NCI-H2029 treated with DMSO at 0.1 percent for 48 hours (cell line): ENCODE measurements at places on chromosomes 11 and 22.
A peak's percentile ranks its signal among the peaks of the same experiment; 100 is the strongest.

DNA sequence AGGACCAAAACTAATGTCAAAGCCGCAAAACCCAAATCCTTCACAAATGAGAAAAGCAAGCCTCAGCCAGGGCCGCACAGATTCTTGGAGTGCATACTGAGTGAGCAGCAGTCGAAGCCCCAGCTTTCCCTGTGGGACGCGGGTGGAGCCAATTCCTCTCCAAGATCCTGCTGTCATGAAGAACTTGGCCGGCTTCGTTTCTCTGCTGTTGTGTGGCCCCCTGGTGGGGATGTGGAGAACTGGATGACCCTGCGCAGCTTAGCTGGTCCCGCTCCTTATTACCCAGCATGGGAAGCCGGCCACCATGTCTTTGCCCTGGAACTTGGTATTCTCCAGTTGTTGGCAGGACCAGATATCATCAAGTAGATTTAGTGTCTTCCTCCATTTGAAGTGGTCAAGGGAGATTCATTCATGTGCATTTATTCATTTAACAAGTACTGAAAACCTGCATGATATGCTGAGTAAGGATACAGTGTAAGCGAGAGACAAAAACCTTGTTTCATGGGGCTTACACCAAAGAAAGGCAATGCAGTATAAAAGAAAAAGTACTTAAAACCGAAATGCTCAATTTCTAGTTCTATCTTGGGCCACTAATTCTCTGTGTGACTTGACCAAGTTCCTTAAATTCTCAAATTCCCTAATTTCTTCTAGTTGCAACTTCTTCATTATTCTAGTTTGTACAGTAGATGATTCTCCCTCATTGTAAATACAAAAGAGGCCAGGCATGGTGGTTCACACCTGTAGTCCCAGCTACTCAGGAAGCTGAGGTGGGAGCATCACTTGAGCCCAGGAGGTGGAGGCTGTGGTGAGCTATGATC is 56.7 kb upstream of the CRTAM start:
- DNase-seq = peak; percentile 54

DNA sequence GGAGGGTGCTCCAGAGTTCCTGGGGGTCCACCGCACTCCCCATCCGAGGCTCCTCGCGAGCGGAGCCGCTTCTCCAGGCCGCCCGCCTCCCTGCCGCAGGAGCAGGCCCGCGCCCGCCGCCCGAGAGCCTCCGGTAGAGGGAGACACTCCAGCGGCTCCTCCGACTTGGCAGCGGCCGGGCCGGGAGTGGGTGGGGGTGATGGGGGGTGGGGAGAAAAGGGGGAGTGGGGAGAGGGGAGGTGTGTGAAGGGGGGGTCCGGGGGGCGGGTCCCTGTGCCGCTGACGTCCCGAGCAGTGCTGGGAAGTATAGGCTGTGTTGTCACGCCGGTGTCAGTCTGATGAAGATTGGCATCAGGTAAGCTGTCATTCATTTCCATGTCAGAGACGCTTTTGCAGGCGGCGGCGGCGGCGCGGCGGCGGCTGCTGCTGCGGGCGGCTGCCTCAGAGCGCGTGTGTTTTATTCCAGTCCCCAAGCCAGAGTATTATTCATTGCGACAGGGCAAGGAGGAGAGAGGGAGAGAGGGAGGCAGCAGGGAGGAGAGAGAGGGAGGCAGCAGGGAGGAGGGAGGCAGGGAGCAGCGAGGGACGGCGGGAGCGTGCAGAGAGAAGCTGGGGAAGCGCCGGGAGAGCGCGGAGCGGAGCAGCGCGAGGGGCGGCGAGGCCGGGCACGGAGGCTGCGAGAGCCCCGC is at the start of gene PKNOX2:
Gene PKNOX2 (plus strand): TSS at position 330 of the 689 bp plus-strand sequence. CDS start 186,555 bp downstream, outside the sequence.
- DNase-seq = no peak

DNA sequence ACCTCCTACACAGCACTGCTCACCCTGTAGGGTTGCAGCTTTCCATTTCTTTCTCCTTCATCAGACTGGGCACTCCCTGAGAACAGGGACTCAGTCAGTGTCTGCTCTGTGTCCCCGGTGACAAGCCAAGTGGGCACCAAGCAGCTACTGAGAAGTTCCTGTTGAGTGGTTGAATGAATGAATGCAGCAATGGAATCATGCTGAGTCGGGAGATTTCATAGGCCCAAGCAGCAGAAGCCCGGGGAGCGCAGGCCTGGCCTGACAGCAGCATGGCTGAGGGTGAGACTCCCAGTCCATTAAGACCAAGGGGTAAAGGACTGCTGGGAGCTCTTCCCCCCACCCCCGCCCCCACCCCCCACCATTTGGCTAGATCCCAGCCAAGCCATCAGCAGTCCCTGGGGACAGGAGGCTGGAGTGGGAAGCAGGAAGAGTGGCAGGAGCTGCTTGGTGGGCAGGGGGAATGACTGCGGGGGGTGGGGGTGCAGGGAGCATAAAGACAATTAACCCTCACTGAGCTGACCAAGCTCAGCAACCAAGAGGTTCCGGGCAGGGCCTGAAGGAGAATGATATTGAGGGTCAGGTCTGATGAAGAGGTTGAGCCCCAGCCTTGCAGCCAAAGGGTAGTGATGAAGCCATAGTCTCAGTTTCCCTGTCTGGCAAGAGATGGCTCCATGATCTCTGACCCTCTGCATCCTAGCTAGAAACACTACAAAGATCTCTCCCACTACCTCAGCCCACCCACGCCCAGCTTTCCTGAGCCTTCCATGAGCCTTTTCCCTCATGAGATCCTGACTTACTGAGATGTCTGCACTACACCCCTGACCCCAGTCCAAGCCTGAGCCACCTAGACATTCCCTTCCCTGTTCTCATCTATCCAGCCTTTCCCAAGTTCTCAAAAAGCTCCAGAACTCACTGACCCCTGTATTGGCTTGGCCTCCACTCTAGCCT is 2.8 kb downstream of the PDE2A start:
- DNase-seq = no peak

DNA sequence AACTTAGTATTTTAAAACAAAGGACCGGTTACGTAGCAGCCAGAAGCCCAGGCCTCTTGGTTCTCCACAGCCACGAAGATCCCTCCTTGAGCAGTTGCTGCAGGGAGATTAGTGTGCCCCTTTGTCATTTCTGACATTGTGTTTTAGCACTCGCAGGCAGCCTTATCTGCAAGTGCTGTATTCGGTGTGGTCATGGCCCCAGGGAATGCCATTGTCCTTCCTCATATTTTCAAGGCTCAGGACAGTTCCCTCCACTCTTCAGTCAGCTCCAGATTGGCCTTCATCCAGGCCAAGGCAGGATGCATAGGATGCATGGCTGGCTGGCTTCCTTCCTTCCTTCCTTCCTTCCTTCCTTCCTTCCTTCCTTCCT is 88.5 kb downstream of the ZBTB16 start:
- no peak for DNase-seq

DNA sequence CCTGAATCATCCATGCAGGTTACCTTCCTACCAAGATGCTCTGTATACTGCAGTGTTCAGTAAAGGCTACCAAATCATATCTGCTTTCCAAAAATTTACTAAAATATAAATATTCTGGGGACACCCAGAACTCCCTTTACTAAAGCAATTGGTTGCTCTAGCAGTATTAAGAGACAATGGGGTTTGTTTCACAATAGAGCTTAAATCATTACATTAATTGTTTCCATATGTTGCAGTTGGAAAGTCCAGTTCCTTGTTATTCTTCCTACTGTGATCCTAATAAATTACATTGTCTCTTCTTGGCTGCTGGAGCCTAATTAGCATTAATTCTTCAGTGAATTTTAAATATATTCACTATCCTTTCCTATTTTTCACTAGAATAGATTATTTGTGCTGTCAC is 316.0 kb upstream of the MTNR1B start:
- no peak for DNase-seq

GRCh38 chr11:223026-223789 is 12.9 kb downstream of the SIRT3 start:
- DNase-seq = no peak

- DNase-seq = no peak
Observed at GRCh38 chr11:130871616-130872015, 44.7 kb downstream of the SNX19 start.

GRCh38 chr11:46119352-46120216 is 1.7 kb downstream of the PHF21A start:
- DNase-seq = peak; percentile 11

DNA sequence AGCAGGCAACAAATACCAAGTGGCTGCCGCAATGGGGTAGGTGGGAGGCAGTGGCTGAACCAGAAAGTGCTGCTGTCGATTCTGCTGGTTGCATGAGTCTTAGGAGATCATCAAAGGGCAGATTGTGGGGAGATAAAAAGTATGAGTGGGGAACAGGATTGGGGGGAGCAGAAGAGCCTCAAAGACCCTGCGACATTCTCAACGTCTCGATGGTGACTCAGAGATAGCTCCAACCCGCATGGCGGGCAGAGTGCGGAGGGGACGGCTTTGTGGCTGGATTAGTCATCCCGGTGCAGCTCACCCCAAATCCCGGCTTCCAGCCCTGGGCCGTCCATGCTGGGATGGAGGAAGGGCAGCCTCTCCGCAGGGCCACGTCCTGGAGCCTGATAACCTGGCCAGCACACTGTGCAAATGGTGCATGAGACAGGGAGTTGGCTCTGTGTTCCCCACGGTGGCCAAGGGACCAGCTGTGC is 11.6 kb upstream of the RTN4R start:
- no peak for DNase-seq

DNA sequence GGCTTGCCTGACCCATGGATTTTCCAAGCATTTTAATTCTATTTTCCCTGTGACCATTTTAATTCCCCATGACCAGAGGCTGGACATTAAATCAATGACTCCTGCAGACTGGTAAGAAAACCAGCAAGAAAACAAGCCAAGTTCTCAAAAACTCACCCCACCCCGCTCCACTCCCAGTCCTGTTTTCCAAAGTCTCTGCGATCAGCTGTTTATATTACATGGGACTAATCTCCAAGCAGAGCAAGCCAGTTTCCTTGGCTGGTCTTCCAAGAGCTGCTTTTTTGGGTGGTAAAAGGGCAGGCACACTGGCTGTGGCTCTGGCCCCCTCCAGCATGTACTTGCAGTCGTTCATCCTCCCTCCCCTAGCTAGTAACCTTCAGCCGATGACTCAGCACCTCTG is 97.9 kb downstream of the RRAS2 start:
- DNase-seq = no peak

- DNase-seq = no peak
Observed at GRCh38 chr11:130524132-130524790, 75.8 kb downstream of the ADAMTS15 start.

GRCh38 chr11:108873310-108873709 is 208.4 kb downstream of the DDX10 start:
- DNase-seq = no peak

- no peak for DNase-seq
Observed at GRCh38 chr22:45998638-45999378, 21.8 kb upstream of the WNT7B start.

GRCh38 chr22:44144046-44144569 is 36.6 kb upstream of the PARVG start:
- DNase-seq = no peak

GRCh38 chr11:132980670-132981069 is 551.6 kb downstream of the OPCML start:
- no peak for DNase-seq

- no peak for DNase-seq
Observed at GRCh38 chr22:43288807-43289420, 54.3 kb downstream of the SCUBE1 start.

GRCh38 chr11:42021911-42022310 is 562.5 kb upstream of the LRRC4C start:
- no peak for DNase-seq

DNA sequence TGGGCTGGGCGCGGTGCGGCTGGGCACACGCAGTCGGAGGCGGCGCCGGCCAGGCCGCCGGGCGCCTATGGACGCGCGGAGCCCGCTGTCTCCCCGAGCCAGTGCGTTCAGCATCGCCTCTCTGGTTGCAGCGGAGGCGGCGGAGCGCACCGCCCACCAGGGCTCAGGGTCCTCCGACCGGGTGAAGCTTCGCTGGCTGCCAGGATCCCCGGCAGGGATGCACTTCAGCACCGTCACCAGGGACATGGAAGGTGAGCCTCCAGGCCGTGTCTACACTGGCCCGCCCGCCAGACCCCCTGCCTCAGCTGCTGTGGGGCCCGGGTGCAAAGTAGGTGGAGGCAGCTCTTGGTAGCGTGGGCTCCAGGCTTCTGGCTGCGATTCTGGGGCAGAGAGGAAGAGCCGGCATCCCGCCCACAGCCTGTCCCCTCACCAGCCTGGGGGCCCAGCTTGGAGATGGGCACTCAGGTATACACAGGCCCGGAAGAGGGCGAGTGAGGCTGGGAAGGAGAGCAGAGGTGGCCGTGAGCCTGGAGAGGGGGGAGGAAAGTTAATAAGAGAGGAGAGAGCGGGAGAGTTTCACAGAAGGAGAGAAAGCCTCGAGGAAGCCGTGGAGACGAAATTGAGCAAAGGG is 1.0 kb upstream of the TBX1 start:
- no peak for DNase-seq

- no peak for DNase-seq
Observed at GRCh38 chr22:47102081-47102480, 339.6 kb downstream of the TBC1D22A start.

DNA sequence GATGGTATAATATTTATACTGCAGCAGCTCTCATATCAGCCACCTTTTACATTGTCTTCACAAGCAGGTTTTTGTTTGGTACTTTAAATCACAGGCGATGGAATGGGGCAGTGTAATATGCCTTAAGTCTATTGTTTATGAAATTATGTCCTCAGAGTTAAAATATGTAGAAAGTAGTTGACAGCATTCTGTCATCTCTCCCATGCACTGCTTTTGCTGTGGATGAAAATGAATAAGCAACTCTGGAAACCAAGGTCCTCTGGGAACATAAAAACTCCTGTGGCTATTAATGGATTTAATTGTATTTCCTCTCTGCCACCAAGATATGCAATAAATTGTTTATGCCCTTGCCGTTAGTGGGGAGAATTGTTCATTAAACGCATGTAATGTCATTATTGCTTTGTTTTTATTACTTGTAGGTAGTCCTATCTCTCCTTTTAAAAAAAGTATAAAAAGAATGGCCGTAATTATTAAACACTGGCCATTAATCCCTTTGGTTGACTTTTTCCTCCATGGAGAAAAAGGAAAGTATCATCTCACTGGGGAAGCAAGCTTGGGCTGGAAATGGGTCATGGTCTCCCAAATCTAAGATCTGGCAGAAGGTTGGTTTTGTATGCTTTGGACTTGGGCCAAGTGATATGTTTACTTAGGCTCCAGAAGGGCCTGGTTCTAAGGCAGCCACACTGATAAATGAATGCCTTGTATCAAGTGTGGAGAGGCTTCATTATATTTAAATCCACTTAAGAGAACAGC is 13.1 kb downstream of the PACS1 start:
- DNase-seq = peak; percentile 92

GRCh38 chr11:116517584-116517983 is 255.2 kb downstream of the BUD13 start:
- no peak for DNase-seq

DNA sequence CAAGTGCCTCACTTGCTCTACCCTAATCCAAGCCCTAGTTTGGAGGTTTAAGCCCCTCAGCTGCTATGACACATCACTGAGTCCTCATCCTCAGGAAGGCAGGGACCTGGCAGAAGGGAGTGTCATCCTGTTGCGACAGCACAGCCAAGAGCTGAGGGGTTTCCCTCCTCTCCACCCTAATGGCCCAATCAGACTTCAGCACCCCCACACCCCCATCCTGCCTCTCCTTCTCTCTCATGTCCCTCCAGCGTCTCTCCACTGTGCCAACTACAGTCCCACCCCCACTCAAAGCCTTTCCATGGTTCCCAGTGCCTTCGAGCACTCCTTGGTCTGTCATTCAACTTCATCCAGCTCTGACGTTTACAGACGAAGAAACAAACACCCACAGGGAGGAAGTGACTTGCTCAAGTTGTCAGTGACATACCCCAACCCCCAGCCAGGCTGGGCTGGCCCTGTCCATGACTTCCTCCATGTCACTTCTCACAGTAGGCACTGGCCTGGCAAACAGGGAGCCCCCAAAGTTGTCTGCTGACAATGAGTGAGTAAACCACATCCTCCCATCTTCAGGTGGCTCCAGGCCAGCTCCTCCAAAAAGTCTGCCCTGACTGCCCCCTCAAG is 15.6 kb downstream of the ARAP1 start:
- no peak for DNase-seq
